ENCODE measurements at places on chromosomes 6 and 20. TPM values are rescaled to one million over a fixed set of nuclear protein-coding genes. Genes with fewer than 3 reads are reported as not detected.

Gene NRSN1
- not detected for total RNA-seq

Gene TFAP2B
- 14.4 TPM for total RNA-seq

Gene COL21A1
- total RNA-seq, result 0.80 TPM

Gene MLIP
- total RNA-seq, result not detected

Gene MUCL3
- not detected for total RNA-seq

Gene JAG1
- 75.7 TPM for total RNA-seq

Gene CALHM5
- 1.6 TPM for total RNA-seq

Gene RAMACL
- total RNA-seq, result 13.4 TPM

Gene TAAR2
- not detected for total RNA-seq

Gene LEMD2
- 59.0 TPM for total RNA-seq

Gene MAN1A1
- total RNA-seq, result 104 TPM

Gene BTNL2
- not detected for total RNA-seq

- DNase-seq, result no peak
Measured at GRCh38 chr6:32170294-32170693, 5.6 kb downstream of the AGPAT1 start.

- no peak for DNase-seq
Measured at GRCh38 chr6:18308070-18308735, 43.9 kb upstream of the DEK start.

- peak; percentile 8 for DNase-seq
Measured at GRCh38 chr6:3643921-3644738, 107.4 kb downstream of the PXDC1 start.

GRCh38 chr6:3209114-3210023 lies 18.1 kb downstream of the TUBB2B start:
- DNase-seq, result no peak

- no peak for DNase-seq
Measured at GRCh38 chr6:101711518-101711917, 318.0 kb downstream of the GRIK2 start.

DNA sequence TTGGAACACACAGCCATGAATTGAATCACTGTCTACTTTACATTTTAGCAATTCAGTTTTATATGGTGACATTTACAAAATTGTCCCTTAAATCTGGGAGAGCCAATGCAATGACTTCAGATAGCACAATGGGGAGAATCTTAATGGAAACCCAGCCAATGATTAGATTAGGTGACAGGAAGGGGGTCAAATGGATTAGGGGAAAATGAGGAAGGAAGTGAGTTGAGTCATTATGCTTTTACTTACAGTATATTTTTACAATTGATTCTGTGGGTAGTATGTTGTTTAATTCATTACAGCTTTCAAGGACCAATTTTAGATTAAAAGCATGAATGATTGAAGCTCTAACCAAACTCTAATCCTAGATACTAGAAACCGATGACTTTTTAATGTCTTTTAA lies 229.8 kb downstream of the SOX4 start:
- DNase-seq, result no peak

DNA sequence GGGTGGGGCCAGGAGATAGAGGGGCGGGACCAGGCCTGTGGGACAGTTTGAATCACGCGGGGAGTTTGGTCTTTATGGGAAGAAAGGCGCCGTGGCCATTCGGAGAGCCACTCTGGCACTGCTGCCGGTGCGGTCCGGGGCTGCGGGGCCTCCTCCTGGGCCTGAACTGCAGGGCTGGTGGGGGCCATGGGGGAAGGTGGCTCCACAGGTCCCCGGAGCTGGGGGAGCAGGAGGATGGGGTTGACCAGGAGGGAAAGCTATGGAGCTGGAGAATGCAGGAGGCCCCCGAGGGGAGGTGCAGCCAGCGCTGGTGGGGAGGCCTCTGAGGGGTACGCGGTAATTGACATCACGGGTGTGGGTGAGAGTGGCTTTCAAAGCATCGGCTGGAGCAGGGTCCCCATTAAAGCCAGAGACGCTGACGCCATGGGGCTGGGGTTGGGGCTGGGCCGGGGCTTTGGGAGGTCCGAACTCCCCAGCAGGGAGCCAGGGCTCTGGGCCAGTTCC lies 1.8 kb upstream of the BHLHE23 start:
- DNase-seq, result no peak

DNA sequence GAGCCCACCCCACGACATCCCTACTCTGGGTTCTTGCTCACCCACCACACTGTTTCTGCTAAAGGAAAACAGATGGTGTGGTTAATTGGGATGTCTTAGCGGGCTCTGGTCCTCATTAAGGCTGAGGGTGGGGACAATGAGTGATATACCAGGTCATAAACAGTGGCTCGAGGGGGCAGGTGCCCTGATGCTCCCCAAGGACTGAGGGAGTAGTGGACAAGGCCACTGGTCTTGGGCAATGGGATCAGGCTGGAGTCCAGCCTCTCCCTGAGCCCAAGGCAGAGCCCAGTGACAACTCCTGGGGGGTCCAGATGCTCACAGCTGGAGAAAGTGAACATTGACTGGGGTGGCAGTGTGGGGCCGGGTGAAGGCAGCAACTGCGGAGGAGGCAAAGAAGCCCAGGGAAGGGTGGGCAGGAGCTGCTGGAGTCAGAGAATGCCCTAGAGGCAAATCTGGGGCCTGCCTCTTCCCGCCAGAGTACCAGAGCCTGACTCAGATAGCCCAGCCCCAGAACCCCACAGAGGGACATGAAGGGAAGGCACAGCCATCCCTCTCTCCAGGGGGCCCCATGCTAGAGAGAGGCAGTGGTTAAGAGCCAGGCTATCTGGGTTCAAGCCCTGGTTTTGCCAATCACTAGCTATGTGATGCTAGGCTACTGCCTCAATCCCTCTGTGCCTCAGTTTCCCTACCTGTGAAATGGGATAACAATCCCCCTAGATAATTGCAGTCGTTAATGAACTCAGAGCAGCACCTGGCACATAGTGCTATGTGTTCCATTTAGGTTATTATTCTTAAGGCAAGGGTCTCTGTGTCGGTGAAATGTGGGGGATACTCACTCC lies 72.3 kb downstream of the MRPL14 start:
- DNase-seq, result no peak

GRCh38 chr6:84618046-84618752 lies 146.2 kb downstream of the TBX18 start:
- no peak for DNase-seq

DNA sequence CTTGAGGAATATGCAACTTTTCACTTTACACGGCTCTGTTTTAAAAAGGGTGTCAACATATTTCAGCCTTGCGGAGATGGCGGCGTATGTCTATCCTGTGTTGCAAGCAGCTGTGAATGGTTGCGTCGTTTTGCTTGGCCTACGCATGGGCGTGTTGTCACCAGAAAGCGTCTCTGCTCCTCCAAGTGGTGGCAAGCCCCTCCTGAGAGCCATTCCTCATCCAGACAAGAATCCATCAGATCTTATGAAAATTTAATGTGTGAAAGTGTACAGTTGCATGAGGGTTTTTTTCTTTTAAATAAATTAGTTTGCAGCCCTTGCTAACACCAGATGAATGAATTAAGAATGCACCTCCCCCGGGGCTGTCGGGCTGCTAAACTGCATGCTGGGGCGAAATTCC lies 114.4 kb downstream of the PHACTR3 start:
- DNase-seq, result no peak

DNA sequence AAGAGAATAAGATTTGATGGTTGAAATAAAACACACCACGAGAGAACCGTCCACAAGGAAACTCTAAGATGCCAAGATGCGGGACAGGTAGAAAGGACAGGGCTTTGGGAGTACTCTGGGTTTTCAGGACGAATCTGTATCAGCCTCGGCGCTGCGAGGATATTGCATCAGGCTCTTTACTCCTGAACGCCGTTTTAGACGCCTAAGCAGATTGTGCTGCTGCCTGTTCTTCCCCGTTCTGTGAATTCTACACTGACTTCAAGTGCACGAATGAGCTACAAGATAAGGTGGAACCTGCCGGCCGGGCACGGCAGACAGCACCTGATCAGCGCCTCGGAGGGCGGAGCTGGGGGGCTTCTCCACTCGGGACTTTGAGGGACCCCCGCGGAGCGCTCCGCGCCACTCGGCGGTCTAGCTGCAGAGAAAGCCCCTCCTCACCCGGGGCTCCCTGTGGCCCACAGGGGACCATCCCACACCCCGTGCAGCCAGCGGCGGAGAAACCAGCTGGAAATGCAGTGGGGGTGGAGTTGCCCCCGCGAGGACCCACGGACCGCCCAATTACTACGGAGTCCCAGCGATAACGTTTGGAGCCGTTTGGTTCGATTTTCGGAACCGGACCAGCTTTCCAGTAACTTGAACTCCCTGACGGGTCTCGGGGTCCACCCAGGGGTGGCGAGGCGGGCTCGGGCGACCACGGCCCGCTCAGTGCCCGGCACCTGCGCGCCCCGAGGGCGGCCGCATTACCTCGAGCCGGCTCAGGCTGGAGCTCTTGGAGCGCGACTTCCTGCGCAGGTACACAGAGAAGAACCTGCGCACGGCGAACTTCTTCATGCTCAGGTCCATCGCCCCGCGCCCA lies 646 bp downstream of the RPS6KA2 start:
- DNase-seq, result peak; percentile 59

GRCh38 chr6:96917098-96917497 lies 7.4 kb upstream of the KLHL32 start:
- DNase-seq, result no peak

DNA sequence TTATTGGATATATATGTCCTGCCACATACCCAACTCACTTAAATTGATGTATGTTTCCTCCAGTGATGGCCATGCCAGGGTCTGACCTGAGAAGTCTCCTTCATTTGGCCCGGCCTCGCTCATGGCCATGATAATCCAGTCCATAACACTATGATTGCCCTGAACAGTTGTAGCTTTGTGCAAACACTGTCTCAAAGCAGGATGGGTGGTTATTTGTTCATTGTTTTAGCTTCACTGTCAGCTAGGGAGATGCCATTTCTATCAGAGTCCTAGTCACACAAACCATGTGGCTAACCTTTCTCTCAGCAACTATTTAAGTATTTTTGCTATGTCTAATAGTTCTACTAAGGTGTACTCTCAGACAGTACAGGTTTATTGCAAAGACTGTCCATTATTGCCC lies 47.6 kb upstream of the ZNF337 start:
- no peak for DNase-seq

DNA sequence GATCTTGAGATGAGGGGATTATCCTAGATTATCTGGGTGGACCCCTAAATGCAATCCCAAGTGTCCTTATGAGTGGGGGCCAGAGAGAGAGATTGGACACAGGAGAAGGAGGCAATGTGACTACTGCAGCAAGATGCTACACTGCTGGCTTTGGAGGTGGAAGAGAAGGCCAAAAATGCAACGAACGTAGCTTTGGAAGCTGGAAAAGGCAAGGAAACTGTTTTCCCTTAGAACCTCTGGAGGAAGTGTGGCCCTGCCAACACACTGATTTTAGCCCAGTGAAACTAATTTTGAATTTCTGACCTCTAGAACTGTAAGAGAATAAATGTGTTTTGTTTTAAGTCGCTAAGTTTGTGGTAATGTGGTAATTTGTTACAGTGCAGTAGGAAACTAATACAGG lies 15.7 kb downstream of the PPARD start:
- DNase-seq, result no peak

GRCh38 chr6:168181316-168181715 lies 102.3 kb upstream of the FRMD1 start:
- DNase-seq, result no peak

GRCh38 chr6:82205930-82206392 lies 41.6 kb downstream of the IBTK start:
- DNase-seq, result no peak

- DNase-seq, result no peak
Measured at GRCh38 chr20:48668451-48668946, 159.3 kb downstream of the PREX1 start.

- DNase-seq, result no peak
Measured at GRCh38 chr6:75077701-75078100, 128.2 kb downstream of the COL12A1 start.

- no peak for DNase-seq
Measured at GRCh38 chr6:131954059-131954774, 3.0 kb upstream of the CCN2 start.

DNA sequence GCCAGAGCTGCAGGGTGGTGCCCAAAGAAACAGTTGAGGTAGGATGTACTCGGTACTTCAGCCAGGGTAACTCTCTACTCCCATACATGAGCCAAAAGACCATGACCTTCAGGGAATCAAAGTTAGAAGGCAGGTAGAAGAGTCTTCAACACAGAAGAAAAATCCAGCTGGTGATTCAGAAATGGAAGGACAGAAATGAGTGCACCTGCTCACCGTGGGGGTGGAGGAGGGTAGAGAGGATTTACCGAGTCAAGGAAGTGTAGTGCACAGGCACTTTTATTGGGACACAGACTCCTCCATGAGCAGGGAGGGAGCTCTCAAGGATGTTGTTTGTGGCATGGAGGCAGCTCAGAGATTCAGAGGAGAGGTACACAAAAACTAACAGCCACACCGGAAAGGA lies 330.3 kb upstream of the PRDM1 start:
- DNase-seq, result no peak

- no peak for DNase-seq
Measured at GRCh38 chr6:12060780-12061609, 48.9 kb downstream of the HIVEP1 start.

DNA sequence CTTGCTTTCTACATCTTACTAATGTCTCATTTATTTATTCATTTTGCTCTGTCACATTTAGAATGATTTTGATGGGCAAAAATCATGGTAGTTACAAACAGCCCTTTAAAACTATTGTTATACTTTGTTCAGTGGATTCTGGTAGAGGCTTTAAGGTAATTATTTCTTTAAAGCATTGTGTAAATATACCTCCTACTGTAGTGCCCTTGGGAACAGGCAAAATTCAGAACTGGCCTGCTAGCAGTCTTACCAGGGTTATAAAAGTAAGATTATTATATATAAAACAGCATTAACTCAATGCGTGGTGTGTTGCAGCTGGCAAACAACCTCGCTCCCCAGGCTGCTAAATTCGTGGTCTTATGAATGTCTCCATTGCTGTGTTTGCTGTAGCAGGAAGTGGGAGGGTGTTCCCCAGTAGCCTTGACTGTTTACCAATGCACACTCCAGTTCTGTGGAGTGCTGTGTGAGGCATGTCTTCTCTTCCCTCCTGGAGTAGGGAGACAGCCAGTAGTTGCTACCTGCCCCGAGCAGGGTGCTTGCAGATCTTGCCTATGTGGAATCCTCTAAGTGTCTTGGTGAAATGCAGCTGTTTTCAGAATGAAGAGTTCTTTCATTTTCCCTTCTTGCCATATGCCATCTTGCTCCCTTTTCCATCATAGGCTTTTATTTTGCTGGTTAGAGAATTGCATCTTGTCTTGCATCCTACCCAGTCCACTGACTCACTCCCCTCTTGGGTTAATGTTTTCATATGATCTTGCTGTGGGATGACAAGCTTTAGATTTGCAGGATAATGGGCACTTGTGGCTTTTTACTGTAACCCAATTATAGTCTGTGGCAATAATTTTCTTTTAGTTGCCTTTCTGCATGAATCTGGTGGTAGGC lies 45.3 kb downstream of the IGF2R start:
- no peak for DNase-seq

DNA sequence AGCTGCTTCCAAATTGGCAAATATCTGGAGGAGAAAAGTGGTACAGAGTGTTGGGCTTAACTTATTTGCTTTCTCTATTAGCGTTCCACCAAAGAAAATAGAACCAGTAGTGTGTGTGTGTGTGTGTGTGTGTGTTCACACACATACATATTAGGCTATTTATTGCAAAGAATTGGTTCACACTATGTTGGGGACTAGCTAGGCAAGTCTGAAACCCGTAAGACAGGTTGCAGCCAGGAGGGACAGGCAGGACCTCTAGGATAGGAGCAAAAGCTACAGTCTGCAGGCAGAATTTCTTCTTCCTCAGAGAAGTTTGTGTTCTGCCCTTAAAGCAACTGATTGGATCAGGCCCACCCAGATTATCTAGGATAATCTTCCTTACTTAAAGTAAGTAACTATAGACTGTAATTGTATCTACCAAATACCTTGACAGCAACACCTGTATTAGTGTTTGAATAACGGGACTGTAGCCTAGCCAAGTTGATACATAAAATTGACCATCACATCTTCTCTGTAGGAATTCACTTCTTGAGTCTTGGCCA lies 12.8 kb downstream of the KCTD20 start:
- DNase-seq, result no peak
